ENCODE measurements at places on chromosomes 12 and 14.

DNA sequence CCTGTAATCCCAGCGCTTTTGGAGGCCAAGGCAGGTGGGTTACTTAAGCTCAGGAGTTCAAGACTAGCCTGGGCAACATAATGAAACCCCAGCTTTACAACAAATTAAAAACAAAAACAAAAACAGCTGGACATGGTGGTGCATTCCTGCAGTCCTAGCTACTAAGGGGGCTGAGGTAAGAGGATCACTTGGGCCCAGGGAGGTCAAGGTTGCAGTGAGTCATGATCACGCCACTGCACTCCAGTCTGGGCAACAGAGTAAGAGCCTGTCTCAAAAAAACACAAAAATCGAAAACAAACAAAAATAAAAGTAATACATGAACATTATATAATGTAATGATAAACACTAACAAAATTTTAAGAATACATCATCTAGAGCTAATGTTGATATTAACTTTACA lies 46.2 kb upstream of the GRIP1 start:
- no peak for DNase-seq

DNA sequence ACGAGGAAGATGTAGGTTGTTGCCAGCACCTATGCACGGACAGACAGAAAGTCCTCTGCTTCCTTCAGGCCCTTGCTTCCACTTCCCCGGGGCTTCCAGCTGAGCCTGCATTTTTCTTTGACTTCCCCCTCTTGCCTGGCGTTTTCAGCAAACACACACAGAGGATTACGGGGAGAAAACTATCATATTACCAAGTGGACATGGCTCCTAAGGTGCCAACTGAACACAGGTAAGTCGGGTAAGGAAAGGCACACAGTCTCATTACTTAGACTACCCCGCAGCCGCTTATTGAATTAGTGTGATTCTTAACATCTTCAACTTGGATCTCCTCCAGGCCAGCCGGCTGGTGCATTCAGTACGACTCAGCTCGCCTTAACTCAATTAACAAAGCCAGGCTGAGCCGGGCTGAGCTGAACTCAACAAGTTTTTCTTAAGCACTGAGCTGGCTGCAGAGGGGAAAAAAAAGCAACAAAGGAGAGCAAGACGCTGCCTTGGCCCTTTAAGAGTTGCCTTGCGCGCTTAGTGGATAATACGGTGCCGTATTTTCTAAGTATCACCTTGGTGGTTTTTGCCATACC lies 19.2 kb upstream of the MAP1LC3B2 start:
- DNase-seq, result peak; percentile 78

- DNase-seq, result no peak
Measured at GRCh38 chr14:21317398-21317797, 37.5 kb downstream of the RPGRIP1 start.

GRCh38 chr14:92463141-92463540 lies 50.4 kb upstream of the RIN3 start:
- DNase-seq, result no peak

- DNase-seq, result no peak
Measured at GRCh38 chr12:102167821-102168604, 29.6 kb downstream of the PMCH start.

DNA sequence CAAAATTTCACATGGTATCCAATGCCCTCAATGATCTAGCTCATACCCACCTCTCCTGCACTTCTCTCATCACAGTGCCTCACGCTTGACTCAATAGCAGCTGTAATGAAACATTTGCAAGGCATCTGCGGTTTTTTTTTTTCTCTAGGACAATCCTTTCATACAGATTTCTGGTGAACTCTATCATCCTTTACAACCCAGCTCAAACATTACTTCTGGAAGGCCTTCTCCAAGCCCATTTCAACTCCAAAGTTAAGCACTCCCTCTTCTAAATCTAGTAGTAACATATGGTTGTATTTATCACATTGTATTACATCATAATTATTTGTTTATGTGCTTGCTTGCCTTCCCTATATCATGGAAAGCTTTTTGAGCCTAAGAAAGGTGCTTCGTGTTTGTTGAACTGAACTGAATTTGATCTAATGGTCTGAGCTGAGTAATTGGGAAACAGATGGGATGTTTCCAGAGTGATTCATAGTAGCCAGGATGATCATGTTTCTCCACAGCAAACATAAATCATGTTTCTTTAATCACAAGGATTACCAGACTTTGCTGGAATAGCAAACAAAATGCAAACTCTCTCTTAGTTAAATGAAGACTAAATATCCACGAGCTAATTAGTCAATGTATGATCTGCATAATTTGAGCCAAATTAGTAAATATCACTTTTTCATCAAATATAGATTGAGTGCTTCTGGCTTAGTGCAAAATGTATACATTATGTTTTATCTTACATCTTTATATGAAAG lies 14.3 kb downstream of the CFL2 start:
- DNase-seq, result peak; percentile 97

DNA sequence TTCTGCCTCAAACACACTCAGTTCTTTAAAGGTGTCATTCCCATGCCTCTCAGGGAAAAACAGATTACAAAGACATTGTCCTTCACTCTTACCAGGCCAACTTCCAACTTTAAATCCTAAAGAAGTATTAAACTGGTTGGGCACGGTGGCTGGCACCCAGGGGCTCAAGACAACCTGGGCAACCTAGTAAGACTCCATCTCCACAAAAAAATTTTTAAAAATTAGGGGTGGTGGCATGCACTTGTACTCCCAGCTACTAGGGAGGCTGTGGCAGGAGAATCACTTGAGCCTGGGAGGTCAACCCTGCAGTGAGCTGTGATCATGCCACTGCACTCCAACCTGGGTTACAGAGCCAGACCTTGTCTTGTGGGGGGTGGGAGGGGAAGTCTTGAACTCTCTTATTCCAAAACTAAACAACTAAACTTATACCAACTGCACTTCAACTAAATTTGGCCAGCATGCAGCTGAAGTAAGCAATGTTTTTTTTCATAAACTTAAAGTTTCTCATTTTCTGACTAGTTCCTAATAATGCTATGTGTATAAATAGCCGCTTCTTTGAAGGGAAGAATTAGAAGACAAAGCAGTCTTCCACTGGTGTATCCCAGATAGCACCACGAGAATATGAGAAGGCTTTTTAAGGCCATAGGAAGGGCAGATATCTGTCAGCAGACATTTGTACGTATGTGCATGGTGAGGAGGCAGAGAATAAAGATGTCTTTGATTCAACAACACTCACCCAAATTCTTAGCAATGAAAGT lies 2.4 kb downstream of the SLC11A2 start:
- no peak for DNase-seq

DNA sequence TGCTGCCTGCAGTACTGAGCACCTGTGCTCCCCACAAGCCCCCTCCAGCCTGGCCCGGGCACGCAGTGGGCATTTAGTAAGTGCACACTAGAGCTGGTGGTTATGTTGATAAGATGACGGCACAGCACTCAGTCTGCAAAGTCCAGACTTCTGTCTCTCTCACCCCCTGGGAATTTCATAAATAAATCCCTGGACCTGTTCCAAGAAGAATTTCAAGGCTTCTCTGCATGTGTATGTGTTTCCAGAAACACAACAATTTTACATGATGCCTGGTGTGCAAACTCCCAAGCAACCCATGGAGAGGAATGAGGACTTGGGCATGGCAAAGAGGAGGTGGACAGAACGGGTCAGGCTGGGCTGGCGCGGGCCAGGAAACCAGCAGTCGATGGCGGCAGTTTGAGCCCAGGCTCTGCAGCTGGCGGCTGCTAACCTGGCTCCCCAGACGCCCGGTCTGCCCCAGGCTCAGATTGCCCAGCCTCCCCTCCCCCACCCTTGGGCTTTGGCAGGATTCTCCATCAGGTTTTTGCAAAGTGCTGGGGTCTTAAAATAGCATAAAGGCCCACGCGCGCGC lies 10.4 kb upstream of the ACVR1B start:
- peak; percentile 55 for DNase-seq

DNA sequence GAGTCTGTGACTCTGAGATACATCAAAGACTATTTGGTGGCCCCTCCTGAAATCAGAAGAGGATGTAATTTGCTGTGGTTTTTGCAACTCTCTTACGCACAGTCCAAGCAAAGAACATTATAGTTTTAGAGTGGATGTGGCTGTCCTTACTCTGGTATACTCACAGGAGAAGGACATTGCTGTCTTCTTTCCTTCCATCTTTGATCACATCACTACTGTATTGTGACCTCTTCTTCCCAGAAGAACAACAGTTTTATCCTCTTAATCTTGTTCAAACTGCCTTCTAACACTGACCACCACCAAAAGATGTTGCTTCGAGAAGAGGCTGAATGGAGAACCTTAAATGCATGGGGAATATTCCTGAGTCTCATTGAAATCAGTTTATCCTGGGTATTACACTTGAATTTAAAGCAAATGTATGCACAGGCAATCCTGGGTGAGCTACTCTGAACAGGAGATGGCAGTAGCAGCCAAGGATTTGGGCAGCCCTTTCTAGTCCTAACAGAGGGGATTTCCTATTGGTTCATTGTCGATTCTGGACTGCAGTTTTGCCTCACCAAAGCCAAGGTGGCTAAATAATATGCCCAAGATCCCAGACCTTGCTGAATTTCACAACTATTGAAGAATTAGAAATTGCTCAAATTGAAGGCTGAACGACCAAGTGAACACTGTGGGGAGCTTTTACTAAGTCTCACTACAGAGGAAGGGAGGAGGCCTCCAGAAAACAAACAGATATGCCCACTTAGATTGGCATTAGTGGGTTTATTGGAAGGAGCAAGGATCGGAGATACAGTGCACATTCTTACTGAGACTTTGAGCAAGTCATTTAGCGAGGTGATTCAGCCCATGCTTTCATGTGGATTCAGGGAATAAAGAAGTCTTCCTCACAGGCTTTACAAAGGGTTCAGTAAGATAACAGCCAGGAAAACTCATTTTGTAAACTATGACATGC lies 282.8 kb downstream of the PAWR start:
- DNase-seq, result peak; percentile 51

- no peak for DNase-seq
Measured at GRCh38 chr14:55721353-55721752, 141.3 kb downstream of the KTN1 start.

- DNase-seq, result no peak
Measured at GRCh38 chr12:120130011-120130410, 13.5 kb upstream of the RAB35 start.

DNA sequence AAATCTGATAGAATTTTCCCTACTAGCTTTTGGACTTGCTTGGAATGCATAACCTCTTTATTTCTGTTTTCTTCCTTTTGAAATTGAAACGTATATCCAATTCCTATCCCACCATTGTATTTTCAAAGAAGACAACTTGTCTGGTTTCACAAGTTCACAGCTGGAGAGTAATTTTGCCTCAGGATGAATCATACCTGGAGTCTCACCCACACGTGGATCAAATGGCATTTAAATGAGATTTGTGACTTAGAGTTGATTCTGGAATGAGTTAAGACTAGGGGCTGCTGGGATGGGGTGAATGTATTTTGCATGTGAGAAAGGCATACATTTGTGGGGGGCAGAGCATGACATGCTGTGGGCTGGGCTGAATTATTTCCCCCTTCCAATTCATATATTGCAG lies 516.5 kb upstream of the MGAT4C start:
- DNase-seq, result no peak

GRCh38 chr14:93994919-93995682 lies 2.0 kb upstream of the CCDC197 start:
- no peak for DNase-seq

- DNase-seq, result no peak
Measured at GRCh38 chr14:43729143-43729542, 777.9 kb downstream of the FSCB start.

- no peak for DNase-seq
Measured at GRCh38 chr14:89167705-89168104, 249.3 kb downstream of the FOXN3 start.

DNA sequence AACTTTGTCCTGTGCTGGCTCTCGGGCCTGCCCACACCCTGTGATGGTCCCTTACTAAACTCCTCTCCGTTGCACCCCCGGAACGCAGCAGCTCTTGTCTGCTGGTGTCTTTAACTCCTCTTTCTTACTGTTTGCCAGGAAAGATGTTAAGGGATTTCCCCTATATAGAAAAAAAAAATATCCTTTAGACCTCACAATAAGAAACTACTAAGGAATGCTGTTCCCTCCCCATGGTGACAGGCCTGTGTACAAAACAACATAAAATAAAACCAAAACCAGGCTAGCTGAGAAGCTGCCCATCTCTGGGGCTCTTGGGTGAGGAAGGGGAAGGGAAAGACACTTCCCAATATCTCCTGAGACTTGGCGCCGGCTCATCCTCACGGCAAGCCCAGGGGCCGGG lies 95.4 kb downstream of the CHGA start:
- no peak for DNase-seq

GRCh38 chr12:65477721-65478120 lies 199.2 kb downstream of the MSRB3 start:
- no peak for DNase-seq

DNA sequence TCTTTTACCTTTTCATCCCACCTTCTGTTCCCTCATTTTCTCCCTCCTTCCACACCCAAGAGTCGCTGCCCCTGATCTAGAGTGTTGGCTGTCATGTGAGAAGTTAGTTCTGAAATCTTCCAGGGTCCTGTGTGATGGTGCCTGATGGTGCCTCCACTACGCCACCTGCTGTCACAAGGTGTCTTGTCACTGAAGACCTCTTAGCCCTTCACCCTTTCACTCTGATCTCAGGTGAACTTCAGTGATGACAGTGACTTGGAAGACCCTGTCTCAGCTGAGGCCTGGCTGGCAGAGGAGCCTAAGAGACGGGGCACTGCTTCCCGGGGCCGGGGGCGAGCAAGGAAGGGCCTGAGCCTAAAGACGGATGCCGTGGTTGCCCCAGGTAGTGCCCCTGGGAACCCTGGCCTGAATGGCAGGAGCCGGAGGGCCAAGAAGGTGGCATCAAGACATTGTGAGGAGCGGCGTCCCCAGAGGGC lies 7.6 kb upstream of the PFDN5 start:
- DNase-seq, result peak; percentile 33

GRCh38 chr12:69359531-69360347 lies at the start of gene YEATS4:
TSS of gene YEATS4 (plus strand) at chr12:69359743. CDS start at chr12:69359973, 230 bp downstream.
- peak; percentile 87 for DNase-seq

DNA sequence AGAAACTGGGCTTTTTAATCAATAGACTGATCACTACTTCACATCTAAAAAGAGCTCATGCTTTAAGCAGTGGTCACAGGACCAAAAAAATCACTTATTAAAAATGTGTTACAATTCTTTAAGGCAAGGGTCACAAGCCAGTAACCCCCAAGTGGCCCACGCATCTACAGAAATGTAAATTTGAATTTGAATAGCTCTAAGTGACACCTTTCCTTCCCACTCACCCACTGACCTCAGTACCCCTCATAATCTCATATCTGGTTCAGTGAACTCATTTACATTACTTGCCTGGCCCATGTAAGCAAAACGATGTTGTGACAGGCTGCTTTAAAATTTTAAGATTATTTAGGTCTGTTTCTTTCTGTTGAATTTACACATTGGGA lies 27.4 kb downstream of the NELL2 start:
- DNase-seq, result no peak

DNA sequence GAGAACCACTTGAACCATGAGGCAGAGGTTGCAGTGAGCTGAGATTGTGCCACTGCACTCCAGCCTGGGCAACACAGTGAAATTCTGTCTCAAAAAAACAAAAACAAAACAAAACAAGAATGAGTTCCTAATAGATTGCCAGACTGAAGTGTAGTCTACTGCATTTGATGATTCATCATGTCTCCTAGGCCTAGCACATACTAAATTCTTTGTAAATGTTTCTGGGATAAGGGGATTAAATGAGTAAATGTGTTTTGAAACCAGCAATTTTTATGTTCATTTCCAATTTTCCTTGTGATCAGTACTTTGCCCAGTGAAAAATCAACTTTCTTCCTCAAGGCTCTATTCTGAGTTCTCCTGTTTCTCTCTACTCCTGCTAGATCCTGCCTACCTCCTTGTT lies 2.9 kb upstream of the DYRK2 start:
- no peak for DNase-seq
